ENCODE measurements at places on chromosomes 5 and 9.

- no peak for DNase-seq
Observed at GRCh38 chr5:159478950-159479349, 148.7 kb upstream of the IL12B start.

DNA sequence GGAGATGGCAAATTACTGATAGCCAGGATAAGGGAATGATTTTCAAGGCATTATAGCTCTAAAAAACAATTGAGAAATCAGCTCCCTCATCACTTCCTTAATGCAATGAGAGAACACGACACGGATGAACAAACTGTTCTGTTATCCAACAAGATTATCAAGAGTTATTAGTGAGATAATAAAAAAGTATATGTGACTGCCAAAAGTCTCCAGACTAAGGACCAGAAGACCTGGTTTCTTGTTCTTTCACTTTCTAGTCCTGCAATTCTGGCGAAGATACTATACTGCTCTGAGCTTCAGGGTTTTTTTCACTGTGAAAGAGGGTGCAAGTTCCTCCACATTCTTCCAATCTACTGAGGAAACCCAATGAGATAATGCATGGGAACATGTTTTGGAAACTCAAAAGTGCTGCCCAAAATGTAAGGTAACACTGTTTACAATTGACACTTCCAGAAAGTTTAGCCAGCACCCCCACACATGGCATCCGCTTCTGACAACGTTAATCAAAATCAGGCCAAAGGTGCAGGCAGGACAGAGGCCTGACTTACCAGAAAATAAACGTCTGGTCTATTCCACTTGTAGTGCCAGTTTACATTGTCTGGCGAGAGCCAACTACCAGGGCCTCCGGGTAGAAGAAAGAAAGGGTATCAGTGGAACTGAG, 254.2 kb downstream of the DOCK8 start:
- no peak for DNase-seq

DNA sequence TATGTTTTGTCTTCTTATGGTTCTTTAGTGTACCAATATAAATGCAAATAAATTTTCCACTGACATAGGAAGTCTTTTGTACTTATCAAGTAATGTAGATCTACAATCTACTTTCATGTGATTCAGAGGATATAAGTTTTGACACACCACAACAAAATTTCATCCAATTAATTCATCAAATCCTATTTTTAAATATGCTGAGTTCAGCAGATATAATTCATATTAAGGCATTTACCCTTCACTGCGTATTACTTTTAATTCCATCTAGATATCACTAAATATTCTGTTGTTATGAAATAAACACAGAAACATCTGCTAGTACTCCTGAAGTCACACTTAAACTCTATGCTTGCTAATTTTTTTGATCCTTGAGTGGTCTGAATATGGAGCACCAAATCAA, 19.8 kb upstream of the ZNF354A start:
- DNase-seq, result no peak

DNA sequence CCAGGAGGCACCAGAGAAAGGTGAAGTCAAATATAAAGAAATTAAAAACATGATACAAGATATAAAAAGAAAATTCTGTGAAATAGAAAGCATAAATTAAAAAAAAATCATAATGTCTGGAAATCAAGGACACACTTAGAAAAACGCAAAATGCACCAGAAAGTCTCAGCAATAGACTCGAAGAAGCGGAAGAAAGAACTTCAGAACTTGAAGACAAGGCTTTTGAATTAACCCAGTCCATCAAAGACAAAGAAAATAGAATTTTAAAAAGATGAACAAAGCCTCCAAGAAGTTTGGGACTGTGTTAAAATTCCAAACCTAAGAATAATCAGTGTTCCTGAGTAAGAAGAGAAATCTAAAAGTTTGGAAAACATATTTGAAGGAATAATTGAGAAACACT, 168.3 kb downstream of the PRR16 start:
- DNase-seq, result no peak

DNA sequence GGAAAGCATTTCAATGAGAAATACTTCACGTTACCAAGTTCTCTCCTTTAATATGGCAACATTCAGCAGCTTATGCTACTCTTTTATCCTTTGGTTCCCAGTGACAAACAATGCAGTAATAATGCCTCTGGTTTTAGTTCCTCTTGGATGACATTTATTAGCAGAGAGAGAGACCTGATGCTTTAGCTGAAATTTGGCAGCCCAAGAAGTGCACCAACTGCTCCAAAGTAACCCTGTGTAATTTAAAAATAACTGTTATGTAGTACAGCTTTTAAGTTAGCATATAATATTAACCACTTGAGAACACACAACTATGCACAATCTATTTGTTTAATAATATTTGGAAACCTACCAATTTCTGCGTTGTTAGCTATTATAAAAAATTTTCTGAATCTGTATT, 21.8 kb downstream of the PANK3 start:
- DNase-seq, result no peak

DNA sequence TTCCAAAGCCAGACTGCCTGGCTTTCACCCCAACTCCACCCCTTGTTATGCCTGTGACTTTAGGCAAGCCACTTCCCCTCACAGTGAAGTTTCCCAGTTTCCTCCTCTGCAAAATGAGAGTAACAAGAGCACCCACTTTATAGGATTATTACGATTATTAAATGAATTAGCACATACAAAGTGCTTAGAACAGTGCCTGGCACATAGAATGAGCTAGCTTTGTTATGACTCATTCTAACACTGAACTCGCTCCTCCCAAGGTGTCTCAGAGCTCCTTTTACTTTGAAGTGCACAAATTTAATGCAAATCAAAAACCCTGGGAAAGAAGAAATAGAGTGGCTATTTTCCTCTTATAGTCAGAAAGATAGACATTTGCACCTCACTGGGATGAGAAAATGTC, 34.3 kb downstream of the DNAH5 start:
- no peak for DNase-seq

DNA sequence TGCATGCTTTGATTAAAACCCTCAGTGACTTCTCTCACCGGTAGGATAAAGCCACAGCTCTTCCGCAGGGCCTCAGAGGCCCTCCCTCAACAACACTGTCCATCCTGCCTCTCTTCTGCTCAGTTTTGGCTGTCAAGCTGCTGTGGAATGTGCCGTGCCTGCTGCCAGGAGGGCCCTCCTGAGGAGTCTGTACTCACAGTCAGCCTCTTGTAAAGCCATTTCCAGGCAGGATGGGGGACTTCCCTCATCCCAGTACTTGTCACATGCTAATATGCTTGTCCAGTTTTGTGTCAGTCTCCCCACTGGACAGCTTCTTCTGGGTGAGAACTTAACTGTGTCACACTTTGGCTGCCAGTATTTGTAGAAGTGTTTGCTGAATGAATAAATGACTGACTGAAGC, 13.9 kb upstream of the DDX41 start:
- no peak for DNase-seq

GRCh38 chr5:73757416-73757815, 131.4 kb downstream of the ARHGEF28 start:
- DNase-seq, result no peak

- no peak for DNase-seq
Observed at GRCh38 chr5:43785198-43785597, 182.2 kb downstream of the NNT start.
